Glomerular endothelial cell (primary cell): ENCODE measurements at places on chromosomes 1 and 21.

GRCh38 chr1:2547210-2548067, 8.7 kb upstream of the TNFRSF14 start:
- no peak for DNase-seq

GRCh38 chr1:239008568-239008967, 377.8 kb upstream of the CHRM3 start:
- DNase-seq = no peak

GRCh38 chr21:31753949-31754707, 22.2 kb upstream of the SCAF4 start:
- DNase-seq = no peak

GRCh38 chr1:159652506-159652905, 61.9 kb downstream of the CRP start:
- no peak for DNase-seq

- DNase-seq = no peak
Measured at GRCh38 chr1:213702703-213703102, 285.1 kb upstream of the PROX1 start.
